ENCODE measurements at places on chromosomes 4 and X.

GRCh38 chrX:148681605-148682004 lies 181.2 kb downstream of the AFF2 start:
- DNase-seq: no peak

DNA sequence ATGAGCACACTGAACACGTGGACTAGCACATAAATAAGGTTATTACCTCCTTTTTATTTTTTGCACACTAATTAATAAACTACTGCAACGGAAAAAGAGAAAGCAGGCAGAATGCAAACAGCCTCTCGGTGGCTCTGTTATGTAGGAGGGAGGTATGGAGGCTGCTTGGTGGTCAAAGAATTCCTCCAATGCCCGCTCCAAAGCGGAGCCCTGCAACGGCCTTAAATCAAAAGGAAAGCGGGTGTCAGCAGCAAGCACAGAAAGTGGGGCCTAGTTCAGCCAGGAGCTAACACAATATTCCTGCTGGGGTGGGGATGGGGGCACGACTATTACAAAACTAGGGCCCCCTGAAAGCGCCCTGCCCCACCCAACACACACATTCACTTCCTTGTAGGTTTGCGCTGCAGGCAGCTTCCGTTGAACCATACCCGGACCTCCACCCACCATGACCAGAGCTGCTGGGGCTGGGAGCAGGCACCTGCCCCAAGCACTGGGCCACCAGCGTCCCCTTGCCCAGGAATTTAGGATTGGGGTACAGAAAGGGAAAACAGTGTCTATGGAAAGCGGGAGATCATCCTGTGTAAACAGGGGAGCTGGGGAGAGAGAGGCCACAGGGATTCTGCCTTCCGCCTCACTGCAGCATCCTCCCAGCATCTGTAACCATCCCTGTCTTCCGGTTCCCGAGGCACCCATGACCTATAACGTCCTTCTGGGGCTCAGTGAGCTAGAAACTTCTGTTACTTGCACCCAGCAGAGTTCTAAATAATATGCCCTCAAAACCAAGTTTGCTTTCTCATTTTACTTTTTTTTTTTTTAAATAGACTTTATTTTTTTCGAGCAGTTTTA lies 57.1 kb upstream of the DDX3X start:
- no peak for DNase-seq

- DNase-seq: peak; percentile 95
These were observed 14.0 kb upstream of the PITX2 start for GRCh38 chr4:110636680-110637407.

- DNase-seq: no peak
These were observed 46.1 kb downstream of the DCX start for GRCh38 chrX:111365770-111366325.

DNA sequence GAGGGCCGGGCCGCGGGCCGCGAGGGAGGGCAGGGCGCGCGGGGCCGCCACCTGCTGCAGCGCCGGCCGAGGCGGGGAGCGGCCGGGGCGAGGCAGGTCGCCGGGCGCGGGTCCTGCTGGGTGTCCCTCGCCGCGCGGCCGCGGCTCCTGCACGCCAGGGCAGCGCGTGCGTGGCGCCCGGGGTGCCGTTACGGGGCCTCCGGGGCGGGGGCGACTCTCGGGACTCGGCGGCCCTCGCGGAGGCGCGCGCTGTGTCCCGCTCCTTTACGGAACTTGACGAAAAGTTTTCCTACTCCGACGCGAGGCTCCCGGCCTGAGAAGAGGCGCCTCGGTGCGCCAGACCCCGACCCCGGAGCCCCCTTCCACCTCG lies 329 bp downstream of the TBC1D14 start:
- no peak for DNase-seq

DNA sequence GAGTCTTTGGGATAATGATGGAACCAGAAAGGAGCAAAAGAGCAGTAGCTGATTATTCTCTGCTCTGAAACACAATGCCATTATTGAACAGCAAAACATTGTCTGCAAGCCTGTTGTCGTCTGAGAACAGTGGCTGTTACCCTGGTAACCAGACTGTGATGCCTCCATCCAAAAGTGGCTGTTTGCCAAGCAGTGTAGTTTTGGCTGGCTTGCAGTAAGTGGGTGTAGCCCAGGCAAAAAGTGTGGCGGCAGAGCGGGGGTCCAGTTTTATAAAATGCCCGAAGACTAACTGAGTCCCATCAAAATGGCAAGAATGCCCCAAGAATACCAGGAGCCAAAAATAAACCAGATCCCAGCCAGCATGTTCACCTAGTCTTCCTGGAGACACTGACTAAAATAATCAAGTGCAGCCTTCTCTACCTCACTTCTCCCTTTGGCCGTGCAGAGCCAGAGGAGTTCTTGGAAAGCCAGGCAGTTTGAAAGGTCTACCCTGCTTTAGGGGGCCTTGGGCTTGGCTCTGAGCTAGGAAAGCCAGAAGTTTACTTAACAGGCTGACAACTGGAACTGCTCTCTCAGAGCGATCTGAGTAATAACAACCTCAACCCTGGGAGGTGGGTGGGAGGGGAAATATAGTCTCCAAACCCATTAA lies 2.6 kb downstream of the PLP1 start:
- DNase-seq: peak; percentile 11

GRCh38 chr4:76745240-76745639 lies 152.7 kb downstream of the SOWAHB start:
- peak; percentile 91 for DNase-seq

DNA sequence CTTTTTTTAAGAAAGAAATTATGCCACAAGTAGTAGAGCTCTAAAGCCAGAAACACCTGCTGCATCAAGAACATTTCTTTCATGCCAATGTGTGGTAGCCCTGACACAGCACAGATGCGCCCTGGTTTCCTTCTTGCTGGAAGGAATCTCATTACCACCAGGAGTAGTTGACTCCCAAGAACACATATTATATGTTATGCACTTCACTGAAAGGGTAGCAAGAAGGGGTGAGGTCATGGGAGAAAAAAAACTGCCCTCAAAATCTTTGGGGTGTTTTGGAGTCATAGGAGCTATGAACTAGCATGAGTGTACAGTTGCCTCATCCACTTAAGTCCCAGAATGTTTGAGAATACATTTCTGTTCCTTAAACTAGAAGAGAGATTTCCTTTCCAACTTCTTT lies 185.8 kb upstream of the C1QTNF7 start:
- DNase-seq: no peak

DNA sequence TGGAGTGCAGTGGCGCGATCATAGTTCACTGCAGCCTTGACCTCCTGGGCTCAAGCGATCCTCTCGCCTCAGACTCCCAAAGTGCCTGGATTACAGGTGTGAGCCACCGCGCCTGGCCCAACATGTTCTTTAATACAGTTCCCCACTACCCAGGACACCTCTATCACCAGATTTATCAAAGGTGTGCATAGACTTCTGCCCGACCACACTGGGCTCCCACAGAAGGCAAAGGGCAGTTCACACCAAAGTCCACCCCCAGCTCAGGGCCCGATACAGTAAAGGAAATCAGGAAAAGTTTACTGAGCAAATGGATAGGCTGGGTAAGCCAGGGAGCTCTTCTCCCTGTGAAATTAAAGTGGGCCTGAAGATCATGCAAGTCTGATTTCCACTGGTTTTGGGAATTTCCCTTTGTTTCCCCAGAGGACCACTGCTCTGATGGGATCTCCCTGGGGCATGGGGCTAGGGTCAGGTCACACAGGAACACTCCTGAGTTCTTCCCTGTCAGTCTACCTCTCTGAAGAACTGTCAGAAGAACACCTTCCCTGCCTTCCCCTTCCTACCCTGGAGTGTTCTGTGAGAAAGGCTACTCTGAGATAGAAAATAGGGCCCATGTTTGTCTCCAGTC lies 17.7 kb upstream of the PIM2 start:
- no peak for DNase-seq

DNA sequence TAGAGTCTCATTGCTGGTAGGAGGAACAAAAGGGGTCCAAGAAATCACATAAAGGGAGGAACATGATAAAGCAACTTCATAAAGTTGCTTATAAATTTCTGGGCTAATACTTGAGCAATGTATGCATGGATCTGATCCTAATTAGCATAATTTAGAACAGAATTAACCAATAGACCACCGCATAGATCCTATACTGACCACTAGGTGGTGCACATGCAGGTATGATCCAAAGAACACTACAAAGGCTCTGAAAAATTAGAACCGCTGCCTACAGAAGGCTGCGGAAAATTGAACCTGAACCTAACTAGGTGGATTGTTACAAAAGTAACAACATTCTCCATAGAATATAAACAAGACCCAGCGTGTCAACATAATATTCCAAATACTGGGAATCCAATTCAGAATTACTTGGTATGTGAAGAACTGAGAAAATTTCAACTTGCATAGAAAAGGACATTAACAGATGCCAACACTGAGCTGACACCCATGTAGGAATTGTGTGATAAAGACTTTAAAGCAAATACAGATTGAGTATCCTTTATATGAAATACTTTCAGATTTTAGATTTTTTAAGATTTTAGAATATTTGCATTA lies 23.3 kb downstream of the BRCC3 start:
- peak; percentile 12 for DNase-seq

DNA sequence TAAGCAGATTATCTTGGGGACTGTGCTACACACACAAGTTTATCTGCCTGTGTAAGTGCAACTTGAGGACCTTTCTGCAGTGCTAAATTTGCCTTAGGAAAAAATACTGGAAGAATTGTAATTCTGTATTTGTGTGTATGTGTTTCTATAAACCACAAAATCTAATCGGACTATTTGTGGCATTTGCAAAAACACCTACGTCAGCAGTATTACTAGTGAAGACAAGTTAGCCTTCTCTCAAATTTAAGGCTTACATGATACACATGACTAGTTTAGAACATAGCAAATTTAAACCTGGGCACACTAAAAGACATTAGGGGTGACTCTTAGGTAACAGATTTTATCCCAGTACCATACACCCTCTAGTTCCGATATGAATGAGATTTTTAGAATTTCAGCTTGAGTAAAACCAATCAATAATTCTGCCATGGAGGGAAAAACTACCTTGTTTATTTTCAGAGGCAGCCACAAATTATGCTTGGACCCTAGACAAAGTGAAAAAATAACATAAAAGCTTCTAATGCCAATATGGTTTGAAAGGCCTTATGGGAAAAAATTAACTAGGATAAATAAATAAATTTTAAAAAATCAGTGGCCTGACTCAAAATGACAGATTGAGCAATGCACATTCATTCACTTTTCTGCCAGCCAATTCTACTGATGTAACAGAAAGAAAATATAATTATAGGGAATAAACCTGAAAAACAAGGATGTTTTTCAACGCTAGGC lies 176.4 kb downstream of the SNCA start:
- peak; percentile 3 for DNase-seq

DNA sequence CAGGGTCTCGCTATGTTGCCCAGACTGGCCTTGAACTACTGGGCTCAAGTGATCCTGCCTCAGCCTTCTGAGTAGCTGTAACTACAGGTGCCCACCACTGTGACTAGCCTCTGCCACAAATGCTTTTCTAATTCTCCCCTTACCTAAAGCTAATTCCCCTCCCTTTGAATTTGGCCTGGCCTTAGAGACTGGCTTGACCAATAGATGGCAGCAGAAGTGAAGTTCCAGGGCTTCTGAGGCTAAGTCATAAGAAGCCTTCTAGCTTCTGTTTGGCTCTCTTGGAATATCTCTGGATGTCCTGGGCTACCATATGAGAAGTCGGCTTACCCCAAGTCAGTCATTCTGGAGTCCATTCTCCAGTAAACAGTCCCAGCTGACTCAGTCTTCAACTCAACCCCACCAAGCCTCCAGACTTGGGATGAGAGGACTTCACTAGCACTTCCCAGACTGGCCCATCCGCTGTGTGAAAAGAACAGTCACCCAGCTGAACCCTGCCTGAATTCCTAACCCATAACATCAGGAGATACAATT lies 61.0 kb downstream of the HPRT1 start:
- DNase-seq: peak; percentile 74

DNA sequence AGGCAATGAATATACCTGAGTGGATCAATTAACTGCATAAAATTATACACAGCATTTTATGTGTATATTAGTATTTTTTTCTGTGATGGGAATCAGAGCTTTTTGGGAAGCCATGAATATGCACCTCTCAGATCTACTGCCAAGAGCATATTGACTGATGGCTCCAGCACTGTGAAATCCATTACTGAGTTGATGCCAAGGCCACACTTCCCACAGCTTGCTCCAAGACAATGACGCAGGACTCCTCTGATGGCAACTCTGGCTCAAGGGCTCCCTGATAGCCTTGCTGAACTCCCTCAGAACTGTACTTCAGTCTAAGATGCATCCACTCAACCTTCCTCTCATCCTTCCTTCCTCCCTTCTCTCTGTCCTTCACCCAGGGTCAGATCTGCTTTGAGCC lies 82.7 kb downstream of the OTC start:
- no peak for DNase-seq

GRCh38 chr4:141375855-141376254 lies 155.2 kb downstream of the ZNF330 start:
- DNase-seq: peak; percentile 94

DNA sequence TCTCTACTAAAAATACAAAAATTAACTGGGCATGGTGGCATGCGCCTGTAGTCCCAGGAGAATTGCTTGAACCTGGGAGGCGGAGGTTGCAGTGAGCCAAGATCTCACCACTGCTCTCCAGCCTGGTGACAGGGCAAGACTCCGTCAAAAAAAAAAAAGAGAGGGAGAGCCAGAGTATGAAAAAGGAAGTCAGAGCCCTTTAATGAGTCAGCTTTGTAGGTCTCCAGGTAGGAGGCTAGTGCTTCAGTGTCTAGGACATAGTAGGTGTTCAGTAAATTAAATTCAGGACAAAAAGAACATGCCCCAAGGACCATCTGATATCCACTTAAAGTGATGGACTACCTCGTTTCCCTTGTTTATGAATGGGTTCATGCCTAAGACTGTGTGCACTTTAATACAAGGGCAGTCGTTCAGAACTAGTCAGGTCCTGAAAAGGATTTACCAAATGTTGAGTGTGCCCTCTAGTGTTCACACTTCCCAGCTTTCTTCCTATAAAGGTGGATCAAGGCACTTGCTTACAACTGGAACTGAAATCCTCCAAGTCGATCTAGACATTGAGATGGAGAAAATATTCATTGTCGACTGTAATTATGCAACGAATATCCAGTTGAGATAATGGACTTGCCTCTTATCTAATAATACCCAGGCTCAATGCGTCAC lies 29.0 kb downstream of the F9 start:
- peak; percentile 55 for DNase-seq

GRCh38 chr4:98166025-98166730 lies 22.9 kb upstream of the STPG2 start:
- DNase-seq: no peak

Data from fibroblast of skin of scalp (primary cell).